ENCODE measurements at places on chromosomes 7 and 10.

- DNase-seq: no peak
Observed at GRCh38 chr10:12372846-12373245, 23.5 kb downstream of the CAMK1D start.

DNA sequence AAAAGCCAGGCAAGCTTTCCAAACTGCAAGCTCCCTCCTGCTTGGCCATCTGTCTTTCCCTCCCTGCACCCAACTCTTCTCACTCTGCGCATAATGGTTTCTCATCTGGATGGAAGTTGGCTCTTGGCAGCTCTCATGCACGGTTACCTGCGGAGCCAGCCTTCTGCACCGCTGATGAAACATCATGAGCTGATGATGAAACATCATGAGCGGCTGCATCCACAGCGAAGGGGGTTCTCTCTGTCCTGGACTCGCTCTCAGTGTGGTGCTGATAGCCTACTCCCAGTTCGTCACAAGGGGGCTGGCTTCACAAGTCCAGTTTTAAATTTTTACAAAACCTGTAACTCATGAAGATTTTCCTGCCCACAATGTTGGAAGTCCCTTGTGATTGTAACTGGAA lies 457.5 kb downstream of the ACTR3B start:
- no peak for DNase-seq

GRCh38 chr7:31640381-31640780 lies 46.6 kb upstream of the PPP1R17 start:
- no peak for DNase-seq

DNA sequence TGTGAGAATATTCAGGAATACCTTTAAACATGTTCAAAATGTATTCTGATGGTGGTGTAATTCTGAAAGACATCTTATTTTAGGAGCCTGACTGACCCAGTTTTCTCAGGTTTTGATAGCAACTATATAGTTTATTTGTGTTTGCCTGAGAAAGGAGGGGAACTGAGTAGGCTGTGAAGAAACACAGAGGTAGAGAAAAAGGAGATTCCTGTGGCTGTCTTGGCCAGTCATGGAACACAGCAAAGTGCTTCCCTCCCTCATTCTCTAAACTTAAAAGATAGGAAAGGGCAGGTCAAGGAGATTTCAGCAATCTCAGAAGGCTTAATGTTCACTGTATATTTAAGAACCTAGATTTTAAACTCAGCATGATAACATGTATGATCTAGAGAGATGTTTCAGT lies 43.5 kb downstream of the ZMYND11 start:
- DNase-seq: no peak

- no peak for DNase-seq
Observed at GRCh38 chr10:23280419-23281043, 64.1 kb downstream of the C10orf67 start.

Data from hematopoietic multipotent progenitor cell treated with erythropoietin and hydrocortisone succinate and interleukin-3 and kit ligand, for 15 days (in vitro differentiated cells).